Activated naive CD4-positive, alpha-beta T cell (primary cell): ENCODE measurements at places on chromosomes 2 and 18.

- DNase-seq, result peak; percentile 21
These were observed at the start of gene CCDC141 for GRCh38 chr2:179049546-179050311. Gene CCDC141 (minus strand): TSS chr2:179050137. CDS start chr2:179049941, 196 bp downstream.

DNA sequence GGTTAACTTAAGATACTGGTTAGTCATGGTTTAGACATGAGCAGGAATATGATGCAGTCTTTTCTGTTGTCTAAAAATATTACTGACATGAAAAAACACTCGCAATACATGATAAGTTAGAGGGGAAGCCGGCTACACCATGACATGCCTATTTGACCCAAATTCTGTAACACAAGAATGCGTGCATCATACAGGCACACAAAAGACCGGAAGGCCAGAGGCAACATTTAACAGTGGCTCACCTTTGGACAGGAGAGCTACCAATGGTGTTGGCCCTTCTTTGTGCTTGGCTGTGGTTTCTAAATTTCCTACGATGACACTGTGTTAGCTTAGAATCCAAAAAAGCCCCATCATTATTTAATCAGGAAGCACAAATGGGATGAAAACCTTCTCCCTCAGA lies 4.1 kb downstream of the PARD6G start:
- no peak for DNase-seq

DNA sequence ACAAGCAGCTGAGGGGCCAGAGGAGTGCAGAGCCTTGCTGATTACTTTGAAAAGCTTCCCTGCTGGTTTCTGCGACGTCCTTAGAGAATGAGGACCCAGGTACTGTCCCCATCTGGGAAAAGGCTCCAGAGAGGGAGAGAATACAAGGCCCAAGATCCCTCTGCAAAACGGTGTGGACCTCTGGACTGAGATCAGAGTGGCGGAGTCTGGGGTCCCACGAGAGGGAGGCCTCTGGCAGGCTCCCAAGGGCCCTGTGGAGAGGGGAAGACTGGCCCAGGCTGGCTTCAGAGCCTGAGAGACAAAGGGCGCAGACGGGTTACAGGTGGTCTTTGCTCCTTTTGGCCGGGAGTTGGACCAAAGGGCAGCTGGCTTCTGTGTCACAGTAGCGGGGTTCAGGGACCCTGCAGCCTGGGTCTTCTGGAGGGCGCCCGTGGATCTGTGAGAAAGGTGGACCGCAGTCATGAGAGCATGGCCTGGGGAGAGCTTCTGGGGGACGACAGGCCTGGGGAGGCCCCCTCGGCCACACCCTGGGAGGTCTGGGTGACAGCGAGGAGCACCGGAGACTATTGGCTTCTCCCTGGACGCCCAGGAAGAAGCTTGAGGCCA lies 805 bp downstream of the SNORC start:
- no peak for DNase-seq

DNA sequence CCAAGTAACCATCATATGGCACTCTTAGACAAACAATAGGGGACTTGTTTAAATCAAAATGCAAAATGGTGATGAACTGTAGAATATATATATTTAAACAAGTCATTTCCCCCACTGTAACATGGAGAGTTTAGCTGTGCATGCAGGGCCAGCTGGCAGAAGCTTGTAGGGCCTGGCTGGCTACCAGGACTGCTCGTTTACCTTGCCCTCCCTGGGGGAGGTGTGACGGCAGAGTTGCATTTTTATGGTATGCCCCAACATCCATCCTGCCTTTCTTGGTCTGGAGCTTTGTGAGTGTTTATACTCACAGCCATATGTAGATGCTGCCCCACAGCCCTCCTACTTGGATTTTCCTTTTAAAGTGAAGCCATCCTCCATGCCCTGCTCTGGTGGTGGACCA lies 101.7 kb upstream of the ZFP36L2 start:
- DNase-seq, result no peak

- DNase-seq, result no peak
These were observed 182.0 kb upstream of the ZNF804A start for GRCh38 chr2:184416146-184416913.

- no peak for DNase-seq
These were observed 421.6 kb upstream of the CHST9 start for GRCh38 chr18:27606741-27607140.

DNA sequence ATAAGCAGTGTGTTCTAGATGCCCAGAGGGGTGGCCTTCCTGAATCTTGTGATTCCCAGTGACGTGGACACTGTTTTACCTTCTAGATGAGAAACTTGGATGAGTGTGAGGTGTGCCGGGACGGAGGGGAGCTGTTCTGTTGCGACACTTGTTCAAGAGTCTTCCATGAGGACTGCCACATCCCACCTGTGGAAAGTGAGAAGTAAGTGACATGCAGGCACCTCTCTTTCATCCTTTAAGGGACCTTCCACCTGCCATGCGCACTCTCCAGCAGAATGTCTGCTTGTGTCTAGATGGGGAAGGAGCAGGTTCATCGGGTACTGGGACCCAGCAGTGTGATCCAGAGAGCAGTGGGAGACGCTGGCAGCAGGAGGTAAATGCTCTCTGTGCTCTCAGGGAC lies 16.0 kb upstream of the SP100 start:
- no peak for DNase-seq

DNA sequence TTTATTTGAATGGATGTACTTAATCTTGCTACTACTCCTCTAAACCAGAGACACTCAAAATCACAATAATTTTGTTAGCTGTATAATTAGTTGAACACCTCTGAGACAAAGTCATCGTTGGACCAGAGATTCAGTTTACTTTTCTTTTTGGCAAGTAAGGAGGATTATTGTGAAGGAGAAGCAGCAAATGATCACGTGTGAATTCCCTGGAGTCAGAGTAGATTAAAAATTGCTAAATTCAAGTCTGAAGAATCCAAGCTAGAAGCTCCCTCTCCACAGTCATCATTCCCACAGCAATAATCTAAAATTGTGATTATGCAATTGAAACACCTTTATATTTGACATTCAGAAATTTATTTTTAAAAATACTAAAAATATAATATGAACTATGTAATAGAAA lies 484.4 kb downstream of the CMPK2 start:
- no peak for DNase-seq

- no peak for DNase-seq
These were observed 715.4 kb upstream of the ZEB2 start for GRCh38 chr2:145235312-145235711.

GRCh38 chr2:239121600-239122012 lies 273.7 kb downstream of the TWIST2 start:
- DNase-seq, result no peak

DNA sequence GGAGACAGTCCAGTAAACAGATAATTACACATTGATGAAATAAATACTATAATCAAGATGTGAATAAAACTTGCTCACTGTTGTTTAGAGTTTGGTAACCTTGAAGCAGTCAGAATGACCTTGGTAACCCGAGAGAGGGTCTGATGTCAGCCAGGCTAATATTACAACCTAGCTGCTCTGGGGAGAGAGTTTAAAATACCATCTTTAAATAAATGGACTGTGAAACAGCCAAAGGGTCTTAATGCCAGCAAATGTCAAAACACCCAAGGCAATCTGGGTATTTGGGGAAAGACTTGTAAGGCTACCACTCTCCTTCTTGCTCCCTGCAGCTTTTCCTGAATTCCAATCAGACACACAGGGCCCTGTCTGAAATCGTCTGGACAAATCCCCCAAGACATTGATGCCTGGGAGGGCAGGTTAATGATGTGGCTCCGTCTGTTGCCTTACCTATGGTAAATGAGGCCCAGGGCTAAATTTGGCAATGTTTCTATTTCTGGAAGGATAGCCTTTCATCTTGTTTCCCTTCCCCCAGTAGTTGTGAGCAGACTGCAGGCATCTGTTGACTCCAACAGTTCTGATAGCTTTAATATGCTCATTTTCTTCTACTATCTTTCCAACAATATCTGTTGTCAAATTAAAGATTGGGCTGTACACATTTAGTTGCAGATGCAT lies 43.0 kb upstream of the ITGB6 start:
- no peak for DNase-seq

GRCh38 chr18:12376034-12376753 lies 833 bp downstream of the AFG3L2 start:
- DNase-seq, result no peak

DNA sequence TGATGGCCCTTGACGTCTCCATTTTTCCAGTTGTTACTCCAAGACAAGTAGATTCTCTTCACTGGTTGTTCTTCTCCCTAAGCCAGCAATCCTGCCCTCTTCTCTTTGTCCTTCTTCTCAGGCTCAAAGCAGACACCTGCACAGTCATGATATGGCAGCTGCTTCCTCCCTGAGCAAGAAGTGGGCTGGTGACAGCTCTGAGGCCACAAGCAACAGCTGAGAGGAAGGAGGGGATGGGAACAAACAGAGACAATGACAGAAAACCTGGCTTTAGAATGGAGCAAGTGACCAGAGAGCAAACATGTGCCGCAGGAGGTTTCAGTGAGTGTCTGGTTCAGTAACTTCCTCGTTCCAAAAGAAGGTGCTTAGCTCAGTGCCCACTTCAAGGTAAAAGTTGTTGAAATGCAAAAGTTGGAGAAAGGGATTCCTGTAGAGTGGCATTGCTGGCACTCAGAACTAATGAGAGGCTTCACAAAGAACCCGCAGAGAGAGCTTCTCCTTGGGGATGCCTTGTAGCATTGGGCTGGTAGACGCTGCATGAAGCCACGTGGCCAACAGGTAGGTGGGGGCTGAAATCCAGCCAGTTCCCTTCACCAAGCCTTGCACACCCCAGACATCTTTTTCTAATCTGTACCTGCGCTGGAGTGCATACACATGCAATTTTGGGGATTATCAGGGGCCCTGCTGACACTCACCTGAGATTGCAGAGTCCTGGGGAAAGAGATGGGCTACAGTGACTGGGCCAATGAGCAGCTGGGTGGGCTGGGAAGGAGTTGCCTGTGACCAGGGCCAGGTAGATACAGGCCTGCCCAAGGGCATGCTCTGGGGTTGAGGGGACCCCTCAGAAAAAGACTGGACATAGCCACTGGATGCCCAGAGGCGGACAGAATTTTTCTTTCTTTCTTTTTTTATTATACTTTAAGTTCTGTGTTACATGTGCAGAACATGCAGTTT lies 153.3 kb upstream of the RAB12 start:
- no peak for DNase-seq

DNA sequence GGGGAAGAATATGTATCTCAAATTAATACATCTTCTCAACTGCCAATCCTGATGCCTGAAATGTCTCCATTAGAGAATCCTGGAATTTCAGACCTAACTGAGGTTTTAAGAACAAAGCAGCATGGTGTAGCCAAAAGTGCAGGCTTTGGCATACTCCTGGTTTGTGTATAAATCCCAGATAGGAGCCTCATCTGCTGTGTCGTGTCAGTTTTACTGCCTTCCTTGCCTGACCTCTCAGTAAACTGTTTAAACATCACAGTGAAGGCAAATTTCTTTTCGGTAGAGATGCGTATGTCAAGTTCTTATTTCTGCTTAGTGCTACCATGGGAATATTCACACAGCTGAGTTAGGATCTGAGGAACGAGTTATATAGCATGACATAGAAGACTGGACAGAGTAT lies 7.3 kb downstream of the SCG2 start:
- DNase-seq, result no peak

- no peak for DNase-seq
These were observed 65.3 kb upstream of the CCDC68 start for GRCh38 chr18:55024564-55024963.

- DNase-seq, result no peak
These were observed 189.5 kb upstream of the UBE2E3 start for GRCh38 chr2:180790891-180791290.

DNA sequence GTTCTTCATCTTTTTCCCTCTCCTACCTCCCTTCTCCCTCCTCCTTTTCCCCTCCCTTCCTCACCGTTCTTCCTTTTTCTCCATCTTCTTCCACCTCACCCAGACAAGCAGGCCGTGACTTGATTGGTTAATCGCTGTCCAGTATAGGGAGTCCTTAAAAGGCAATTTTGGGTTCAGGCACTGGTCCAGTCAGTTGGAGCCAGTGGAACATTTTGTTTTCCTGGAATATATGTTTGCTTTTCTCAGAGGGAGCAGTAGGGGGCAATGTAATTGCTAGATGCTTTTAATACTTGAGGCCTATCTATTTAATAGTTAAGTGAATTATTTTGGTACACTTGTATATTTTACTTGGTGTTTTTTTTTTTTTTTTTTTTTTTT lies 15.0 kb downstream of the ELAC1 start:
- DNase-seq, result no peak

- DNase-seq, result no peak
These were observed 15.3 kb downstream of the UPP2 start for GRCh38 chr2:158116936-158117335.

DNA sequence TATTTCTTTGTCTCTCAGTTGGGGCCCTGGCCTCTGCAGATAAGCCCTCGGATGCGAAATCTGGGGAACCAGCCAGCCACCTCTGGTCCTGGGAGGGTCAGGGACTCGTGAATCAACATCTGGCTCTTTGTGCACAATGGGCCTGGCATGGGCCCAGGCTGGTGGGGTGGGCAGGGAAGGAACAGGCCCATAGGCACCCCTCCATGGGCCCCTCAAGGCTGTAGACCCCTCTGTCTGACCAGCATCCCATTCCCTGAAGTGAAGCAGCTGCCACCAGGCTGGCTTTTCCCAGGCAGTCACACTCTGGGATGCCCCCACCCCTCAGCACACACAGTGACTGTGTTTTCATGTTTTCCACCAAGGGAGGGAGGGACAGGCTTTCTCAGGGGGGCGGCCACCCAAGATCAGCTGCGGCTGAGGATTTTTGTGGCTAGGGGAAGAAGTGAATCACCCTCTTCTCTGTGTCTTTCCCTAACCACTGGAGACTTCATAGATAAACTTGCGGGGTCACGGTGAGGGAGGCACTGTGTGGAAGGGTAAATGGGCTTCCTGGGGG lies 166.0 kb downstream of the AGAP1 start:
- DNase-seq, result no peak

GRCh38 chr2:15559379-15560139 lies 1.6 kb downstream of the NBAS start:
- DNase-seq, result no peak

- no peak for DNase-seq
These were observed 384.2 kb upstream of the SALL3 start for GRCh38 chr18:78595453-78595852.

GRCh38 chr2:236793023-236794011 lies 223.7 kb downstream of the ACKR3 start:
- no peak for DNase-seq

DNA sequence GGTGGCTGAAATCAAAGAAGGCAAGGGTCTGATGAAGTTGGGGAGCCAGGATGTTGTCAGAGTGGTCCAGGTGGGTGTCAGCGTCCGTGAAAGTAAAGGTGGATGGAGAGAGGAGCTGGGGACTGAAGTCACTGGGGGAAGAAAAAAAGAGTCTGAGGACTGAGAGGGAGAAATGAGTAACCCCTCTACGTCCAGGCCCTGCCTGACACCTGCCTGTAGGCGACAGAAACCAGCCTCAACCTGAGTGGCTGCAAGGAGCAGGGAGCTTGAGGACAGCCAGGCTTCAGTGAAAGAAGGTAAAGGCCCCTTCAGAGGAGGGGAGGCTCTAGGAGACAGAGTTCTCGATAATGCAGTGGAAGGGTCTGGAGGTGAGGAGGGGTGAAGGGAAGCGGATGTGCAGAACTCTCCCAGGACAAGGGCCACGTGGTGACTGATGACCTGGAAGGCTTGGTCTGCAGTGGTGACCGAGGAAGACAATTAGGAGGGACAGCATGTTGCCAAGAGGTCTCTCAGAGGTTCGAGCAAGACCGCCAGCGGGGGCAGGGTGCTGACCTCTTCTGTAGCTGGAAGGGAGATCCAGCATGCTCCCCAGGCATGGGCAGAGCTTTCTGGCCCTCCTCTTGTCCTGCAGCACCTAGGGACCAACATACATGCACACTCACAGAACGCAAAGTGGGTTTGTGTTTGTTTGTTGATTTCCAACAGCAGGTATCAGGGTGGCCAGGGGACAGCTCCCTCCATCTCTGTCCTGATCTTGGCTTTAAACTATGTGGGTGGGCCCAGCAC lies 86.6 kb upstream of the TMEM247 start:
- DNase-seq, result no peak

GRCh38 chr18:41936471-41937134 lies 18.4 kb upstream of the PIK3C3 start:
- DNase-seq, result no peak
